ENCODE measurements at places on chromosomes 16 and 17.

GRCh38 chr17:42541041-42541833 is 5.2 kb downstream of the NAGLU start:
- no peak for DNase-seq

DNA sequence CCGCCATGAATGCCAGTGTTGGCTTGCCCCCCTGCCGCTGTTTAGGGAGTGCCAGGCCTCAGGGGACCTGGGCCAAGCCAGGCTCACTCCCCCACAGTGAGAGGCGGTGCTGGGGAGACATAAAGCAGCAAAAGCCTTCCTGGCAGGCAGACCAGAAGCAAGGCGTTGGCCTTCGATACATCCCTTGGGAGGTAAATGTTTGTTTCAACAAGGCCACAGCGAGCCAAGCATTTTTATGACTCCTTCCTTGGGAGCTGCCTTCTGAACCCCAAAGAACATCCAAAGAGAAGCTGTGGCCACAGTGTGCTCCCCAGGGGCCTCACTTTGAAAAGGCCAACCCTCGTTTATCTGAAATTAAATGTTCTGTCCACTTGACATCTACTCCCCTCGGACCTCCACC is 119.7 kb upstream of the CIBAR2 start:
- no peak for DNase-seq

DNA sequence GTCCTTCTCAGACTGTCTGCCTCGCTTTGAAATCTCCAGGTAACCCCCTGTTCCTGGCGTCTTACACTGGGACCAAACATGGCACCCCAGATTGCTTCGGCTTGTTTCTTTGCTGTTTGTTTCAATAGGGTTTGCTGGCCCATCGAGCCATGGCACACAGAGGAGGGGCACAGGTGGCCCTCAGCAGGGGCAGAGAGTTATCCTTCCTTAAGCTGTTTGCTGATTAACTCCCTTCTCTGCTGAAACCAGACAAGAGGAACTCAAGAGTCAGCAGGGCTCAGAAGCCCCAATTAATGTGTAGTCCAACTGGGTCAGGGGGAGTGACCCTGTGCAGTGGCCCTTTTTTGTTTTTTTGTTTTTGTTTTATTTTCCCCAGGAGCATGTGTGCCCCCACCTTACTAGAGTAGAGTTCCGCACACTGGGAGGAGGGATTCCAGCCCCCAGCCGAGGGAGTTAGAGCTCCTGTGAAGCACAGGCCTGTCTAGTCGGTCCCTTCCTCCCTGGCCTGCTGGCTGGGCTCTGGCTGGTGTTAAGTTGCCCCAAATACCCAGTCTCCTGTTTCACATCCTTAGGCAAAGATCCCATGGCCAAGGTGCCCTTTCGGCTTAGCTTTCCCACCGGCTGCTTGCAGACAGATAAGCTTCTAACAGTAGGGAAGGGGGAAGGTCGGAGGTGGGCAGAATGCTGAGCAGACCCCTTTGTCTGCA is 39.3 kb downstream of the YPEL2 start:
- no peak for DNase-seq

- no peak for DNase-seq
Observed at GRCh38 chr17:75478508-75478907, 22.1 kb downstream of the TMEM94 start.

GRCh38 chr16:82857693-82858365 is 231.1 kb downstream of the CDH13 start:
- no peak for DNase-seq

DNA sequence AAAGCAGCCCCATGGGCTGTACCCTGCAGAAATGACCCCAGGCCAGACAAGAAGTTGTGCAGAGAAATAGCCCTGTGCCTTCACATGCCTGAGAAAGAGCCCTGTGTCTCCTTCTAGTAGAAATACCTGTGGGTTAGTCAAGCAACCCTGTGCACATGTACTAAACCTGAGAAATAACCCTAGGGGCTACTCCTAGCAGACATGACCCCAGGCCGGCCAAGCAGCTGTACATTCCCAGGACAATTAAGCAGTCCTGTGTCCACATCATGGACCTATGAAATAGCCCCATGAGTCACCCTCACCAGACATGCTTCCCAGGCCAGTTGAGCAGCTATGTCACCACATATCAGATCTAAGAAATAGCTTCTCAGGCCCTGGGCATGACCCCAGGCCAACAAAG is 519.7 kb upstream of the CA10 start:
- DNase-seq, result no peak

GRCh38 chr17:44533533-44534246 is 23.6 kb upstream of the FZD2 start:
- peak; percentile 81 for DNase-seq

- DNase-seq, result no peak
Observed at GRCh38 chr17:82913304-82914043, 73.7 kb upstream of the ZNF750 start.

GRCh38 chr16:50068550-50068949 is 2.8 kb downstream of the HEATR3 start:
- no peak for DNase-seq

- no peak for DNase-seq
Observed at GRCh38 chr16:89007371-89008249, 30.6 kb upstream of the CBFA2T3 start.

DNA sequence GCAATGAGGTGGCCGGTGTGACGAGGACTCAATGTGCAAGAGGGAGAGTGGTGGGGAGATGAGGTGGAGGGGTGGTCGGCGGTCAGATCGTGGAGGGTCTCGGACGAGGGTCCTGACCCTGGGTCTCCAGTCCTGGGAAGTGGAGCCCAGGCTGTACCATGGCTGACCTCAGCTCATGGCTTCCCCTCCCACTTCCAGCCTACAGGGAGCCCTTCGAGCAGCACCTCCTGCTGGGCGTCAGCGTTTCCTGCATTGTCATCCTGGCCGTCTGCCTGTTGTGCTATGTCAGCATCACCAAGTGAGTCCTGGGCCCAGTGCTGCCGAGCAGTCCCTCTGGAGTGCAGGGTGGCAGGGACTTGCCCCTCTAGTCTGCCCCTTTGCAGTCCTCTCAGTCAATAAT is 41.8 kb downstream of the IL4R start:
- DNase-seq, result peak; percentile 31

- DNase-seq, result no peak
Observed at GRCh38 chr17:48579471-48579759, 1.3 kb upstream of the HOXB4 start.

DNA sequence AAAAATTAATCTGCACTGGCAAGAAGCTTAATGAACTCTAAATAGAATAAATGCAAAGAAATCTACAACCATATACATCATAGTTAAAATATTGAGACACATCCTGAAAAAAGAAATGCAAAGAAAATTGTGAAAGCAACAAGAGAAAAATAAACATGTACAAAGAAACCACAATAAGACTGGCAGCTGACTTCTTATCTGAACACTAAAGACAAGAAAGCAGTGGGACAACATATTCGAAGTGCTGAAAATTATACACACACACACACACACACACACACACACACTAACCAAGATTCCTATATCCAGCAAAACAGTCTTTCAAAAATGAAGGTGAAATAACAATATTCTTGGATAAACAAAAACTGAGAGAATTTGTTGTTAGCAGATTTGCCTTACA is 366.5 kb upstream of the C16orf82 start:
- no peak for DNase-seq

DNA sequence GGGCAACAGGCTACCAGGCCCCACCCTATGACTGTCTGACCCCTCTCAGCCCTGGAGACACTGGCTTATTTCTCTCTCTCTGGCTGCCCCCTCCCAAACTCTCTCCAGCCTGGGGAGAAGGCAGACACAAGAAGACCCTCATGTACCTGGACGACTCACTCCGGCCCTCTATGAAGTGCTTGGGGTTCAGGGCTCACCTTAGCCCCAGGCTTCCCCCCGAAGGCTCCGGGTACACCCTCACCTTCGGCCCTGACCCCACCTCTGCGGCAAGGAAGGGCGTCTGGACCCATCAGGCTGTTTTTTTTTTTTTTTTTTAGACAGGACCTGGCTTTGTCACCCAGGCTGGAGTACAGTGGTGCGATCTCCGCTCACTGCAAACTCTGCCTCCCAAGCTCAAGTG is 906 bp upstream of the CARMIL2 start:
- DNase-seq, result no peak

- DNase-seq, result no peak
Observed at GRCh38 chr17:45656527-45657181, 127.5 kb upstream of the CRHR1 start.

- no peak for DNase-seq
Observed at GRCh38 chr16:72428681-72429376, 256.9 kb upstream of the PMFBP1 start.

DNA sequence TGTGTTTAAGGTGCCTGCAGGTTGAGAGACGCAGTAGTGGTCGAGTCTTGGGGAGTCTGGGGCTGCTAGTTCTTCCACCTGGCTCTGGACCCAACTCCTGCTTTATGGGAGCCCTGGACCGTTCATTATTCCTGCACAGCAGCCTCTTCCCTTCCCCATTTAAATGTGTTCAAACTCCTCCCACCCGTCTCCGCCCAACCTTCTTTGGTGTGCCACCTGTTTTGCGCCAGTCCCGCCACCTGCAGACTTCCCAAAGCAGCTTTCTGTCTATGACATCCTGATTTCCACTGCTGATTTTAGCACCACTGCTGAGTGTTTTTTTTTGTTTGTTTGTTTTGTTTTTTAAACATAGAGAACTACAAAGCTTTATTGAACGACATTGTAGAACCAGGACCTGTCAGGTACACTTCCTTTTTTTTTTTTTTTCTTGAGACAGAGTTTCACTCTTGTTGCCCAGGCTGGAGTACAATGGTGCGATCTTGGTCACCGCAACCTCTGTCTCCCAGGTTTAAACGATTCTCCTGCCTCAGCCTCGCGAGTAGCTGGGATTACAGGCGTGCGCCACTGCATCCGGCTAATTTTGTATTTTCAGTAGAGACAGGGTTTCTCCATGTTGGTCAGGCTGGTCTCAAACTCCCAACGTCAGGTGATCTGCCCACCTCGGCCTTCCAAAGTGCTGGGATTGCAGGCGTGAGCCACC is 12.8 kb downstream of the ADORA2B start:
- no peak for DNase-seq

Measured in stimulated activated CD4-positive, alpha-beta T cell treated with anti-CD3 and anti-CD28 coated beads, Interleukin-1b, Interleukin-23, amount 100 ng/mL, for 1 hour (primary cell).